Stimulated activated CD4-positive, alpha-beta T cell treated with anti-CD3 and anti-CD28 coated beads, Interleukin-1b, Interleukin-23, amount 100 ng/mL, for 1 hour (primary cell): ENCODE measurements at places on chromosomes 4 and X.

DNA sequence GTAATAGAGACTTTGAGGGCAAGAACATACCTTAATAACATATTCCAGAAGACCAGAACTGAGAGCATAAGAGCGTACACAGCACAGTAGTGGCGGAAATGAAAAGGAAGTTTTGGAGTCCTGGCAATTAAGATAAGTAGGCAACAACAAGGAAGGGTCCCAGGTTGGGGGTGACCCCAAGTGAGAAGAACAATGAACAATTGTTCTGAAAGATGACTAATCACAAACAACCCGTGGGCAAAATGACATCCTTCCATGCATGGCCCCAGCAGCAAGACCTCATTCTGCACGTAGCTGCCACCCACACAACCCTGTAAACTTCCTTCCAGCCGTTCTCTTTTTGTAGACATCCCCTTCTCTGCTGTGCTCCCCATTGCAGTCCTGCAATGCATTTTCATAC is 384.4 kb upstream of the PABPC4L start:
- no peak for DNase-seq

DNA sequence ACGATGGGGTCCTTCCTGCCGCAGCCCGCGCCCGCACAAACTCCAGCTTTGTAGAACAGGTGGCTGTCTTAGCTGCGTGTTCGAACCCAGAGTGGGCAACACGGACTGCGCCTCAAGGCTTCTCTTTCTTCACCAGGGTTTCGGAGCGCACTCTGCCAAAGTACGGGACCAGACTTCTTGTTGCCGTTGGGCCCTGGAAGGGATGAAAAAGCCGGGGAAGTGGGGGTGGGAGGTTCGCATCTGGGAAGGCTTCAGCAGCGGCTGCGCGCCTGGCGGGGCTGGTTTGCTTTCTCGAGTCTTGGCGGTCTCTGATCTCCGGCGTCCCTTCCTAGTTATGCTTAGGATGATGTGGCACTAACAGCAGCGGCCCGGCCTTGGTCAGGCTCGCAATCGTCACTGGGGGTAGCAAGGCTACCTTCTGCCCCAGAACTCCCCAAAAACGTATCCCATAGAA is 673 bp downstream of the PARM1 start:
- no peak for DNase-seq

DNA sequence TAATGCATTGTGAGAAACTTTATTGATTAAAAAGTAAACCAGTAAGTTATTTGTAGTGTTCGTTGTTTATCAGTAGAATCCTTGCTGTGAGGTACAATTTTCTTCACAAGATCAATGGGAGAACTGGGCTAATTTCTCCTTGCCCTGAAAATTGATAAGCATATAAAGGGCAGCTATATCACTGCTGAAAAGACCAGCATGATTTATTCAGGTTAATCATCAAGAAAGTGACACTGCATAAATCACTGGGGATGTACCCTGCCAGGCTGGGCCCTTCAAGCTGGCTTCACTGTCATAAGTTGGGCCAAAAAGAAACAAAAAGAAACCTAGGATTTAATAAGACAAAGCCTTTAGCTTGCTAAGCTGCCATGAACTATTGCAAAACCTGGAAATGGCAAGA is 746.7 kb downstream of the STPG2 start:
- no peak for DNase-seq

GRCh38 chr4:165124488-165124887 is 11.8 kb upstream of the TMEM192 start:
- no peak for DNase-seq

- no peak for DNase-seq
Measured at GRCh38 chrX:153819384-153820040, 10.8 kb downstream of the PDZD4 start.

DNA sequence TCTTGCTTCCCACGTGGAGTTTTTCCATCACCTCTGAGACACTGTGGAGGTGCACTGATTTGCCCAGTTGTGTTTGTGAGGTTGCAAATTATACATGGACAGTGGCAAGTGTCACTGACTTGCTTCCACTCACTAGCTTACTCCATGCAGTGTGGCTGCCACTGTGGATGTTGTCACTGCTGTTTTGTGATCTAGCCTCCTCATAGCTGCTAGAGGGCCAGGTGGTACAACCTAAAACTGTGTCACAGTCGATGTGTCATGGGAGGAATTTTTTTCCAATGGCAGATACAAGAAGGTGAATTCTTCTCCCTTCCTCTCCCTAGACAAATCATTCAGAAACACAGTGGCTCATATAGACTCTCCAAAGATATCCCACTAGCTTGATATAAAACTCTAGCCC is 37.5 kb upstream of the TMPRSS11F start:
- no peak for DNase-seq

DNA sequence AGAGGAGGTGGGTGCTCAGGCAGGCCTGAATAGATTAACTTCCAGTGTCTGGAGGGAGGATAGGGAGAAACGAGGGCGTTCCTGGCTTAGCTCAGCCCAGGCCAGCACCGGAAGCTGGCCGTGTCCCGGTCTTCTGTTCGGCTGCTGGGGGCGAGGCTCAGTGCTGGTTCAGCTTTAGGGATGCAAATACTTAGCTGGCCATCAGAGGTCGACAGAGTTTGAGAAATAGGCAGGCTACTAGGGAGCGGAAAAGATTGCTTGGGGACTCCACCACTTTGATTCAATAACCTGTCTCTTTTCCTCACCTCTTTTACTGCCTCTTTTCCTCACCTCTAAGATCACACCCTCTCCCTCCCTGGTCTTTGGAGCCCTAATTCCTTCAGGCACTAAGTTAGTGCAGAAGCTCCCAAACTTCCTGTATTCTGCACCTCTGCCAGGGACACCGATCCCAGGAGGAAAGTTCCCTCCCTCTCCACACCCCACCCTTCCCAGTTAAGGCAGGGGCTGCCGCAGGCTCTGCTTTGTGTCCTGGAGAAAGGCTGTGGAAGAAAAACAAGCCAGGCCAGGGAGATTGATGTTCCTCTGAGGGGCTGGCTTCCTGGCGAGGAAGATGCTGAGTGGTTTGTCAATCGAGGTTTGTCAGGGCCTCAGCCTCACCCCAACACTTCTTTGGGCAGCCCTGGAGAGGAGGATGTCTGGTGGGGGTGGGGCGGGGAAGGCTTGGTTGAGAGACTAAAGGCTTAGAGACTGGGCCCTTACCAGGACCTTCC is 6.0 kb upstream of the EFNB1 start:
- DNase-seq = no peak

- DNase-seq = no peak
Measured at GRCh38 chr4:40099010-40099409, 42.4 kb downstream of the N4BP2 start.

- no peak for DNase-seq
Measured at GRCh38 chr4:3745886-3746656, 20.1 kb upstream of the ADRA2C start.

- DNase-seq = no peak
Measured at GRCh38 chr4:129994715-129995114, 898.8 kb downstream of the C4orf33 start.

- no peak for DNase-seq
Measured at GRCh38 chrX:102765217-102765616, 44.7 kb downstream of the GPRASP3 start.

- DNase-seq = peak; percentile 20
Measured at GRCh38 chrX:130079824-130080406, 30.4 kb downstream of the ELF4 start.

DNA sequence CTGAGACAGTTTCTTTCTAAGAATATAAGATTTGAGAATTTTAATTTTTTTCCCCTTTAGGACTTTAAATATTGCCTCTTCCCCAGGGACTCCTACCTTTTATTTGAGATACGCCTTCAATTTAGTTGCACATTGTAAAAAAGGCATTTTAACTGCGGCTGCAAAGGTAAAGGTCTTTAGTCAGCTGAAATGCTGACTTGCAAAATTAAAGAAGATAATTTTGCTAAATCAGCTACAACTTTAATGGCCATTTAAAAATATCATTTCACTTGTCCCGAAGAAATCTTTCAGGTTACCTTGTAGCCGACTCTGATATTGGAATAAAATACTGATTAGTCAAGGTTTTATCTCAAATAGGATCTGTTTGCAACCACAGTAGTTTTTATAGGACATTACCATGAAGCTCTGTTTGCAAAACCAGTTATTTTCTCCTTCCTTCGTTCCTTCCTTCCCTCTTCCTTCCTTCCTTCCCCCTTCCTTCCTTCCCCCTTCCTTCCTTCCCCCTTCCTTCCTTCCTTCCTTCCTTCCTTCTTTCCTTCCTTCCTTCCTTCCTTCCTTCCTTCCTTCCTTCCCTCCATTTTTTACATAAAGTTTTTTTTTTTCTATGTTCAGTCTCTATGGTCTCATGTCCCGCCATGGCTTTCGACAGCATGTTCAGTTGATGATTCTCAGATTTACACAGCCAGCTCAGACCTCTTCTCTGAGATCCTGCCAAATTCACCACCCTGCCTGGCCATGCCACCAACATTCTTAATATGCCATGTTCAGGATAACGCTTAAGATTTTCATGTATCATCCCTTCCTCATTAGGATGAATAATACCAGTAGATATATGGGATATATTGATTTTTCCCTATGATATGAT is 405.4 kb upstream of the PRKX start:
- no peak for DNase-seq

DNA sequence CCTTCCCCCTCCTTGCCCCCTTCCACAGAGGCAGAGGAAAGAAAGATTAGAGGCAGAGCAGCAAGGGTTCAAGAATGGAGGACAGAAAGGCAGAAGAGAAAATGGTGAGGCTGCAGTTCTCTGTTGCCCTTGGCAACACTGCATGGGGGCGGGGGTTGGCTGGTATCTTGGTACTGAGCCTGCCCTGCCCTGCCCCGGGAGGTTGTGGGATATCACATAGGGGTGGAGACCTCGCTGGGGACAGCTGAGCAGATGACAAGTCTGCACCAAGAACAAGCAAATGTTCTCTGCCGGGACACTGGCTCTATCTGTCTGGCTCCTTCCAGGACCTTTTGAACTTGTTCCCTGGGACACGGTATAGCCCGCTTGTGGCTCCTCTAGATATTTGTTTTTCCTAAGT is 39.8 kb downstream of the NHS start:
- no peak for DNase-seq

DNA sequence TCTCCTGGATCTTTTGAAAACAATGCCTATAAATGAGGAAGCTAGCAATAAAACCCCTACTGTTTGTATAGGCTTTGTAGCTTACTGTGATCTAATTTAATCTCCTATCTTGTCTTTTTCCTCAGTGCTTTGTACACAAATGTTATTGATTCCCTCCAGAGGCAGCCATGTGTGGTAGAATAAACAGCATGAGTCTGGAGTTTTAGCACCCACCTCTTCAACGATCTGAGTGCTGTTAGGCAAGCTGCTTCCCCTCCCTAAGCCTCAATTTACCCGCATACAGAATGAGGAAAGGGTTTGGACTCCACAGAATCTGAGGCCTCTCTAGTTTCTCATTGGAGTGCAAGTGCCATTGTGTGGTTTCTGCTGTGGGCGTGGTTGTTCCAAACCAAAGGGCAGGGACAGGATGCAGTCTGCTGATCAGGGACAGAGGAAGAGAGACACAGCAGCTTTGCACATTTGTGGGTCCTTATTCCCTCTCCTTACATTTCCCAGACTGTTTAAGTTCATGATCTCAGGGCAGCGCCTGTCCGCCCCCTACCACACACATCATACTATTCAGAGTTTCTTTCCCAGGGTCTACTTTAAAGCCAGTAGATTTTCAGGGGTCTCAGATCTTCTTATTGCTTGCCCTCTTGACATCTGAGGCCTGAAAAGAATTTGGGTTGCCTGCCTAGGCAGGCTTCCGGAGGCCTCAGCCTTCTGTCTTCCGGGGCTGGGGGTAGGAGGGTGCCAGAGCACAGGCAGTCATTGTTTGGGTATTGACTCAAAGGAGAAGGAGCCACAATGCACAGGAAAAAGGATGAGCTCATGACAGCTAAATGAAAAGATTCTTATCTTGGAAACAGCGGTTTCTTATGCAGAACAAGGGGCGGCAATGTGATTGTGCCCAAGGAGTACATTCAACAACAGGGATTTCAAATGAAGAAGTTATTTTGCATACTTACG is 114.9 kb upstream of the TEX13D start:
- DNase-seq = no peak

GRCh38 chrX:21645886-21646285 is 12.2 kb downstream of the KLHL34 start:
- no peak for DNase-seq

DNA sequence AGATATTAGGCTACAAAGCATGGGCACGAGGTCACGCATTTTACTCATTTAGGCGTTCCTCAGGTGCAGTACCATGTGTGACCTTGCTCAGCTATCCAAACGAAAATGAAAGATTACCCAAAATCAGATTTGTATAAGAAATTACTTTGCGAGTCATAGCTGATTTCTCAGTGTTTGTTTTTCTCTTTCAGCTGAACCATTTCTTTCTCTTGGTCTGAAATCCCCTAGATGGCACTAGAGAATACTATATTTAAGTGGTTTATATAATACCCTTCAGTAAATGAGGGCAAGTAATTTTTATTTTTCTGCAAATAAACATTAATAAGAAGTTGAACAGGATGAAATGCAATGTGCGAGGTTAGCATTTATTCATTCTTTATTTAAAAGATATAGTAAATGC is 496.6 kb downstream of the STIM2 start:
- DNase-seq = no peak

DNA sequence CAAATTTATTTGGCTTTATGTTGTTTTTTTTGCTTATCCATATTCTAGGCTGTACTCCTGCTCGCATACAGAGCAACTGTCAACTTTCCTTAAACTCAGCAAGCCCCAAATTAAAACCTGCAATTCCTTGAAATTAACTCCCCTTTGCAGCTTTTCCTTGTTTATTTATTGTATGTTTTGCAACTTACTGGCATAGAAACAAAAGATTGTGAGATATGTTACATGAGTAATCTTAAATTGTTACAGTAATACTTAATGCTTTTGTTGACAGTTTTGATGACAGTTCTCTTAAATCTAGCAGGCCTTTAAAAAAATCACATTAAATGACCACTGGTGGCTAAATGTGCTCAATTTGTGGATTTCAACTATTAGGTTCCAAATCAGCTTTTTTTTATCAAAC is 4.5 kb downstream of the DDX3X start:
- DNase-seq = no peak

DNA sequence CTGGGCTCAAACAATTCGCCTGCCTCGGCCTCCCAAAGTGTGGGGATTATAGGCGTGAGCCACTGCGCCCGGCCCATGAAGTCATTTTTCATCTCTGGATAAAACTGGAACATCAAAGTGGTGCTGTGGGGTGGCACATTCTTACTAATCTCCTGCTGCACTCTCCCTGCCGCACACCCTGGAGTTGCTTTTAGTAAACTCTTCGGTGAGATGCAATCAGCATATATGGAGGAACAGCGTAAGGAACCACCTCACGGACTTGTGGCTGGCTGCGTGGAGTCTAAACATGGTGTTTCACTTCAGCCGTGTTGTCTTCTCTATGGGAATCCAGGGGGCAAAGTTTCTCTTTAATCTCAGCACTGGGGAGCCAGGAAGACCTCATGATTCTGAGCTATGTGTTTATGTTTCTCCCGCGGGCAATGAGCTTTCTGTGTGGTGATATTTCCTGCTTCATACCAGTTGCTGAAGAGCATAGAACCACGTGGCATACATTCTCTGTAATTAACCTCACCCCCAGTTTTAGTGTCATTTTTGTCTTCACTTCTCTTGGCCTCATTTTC is 2.1 kb upstream of the RHOH start:
- no peak for DNase-seq

GRCh38 chrX:129522184-129523078 is 859 bp downstream of the SMARCA1 start:
- DNase-seq = no peak
